ENCODE measurements at places on chromosomes 3 and 15.

GRCh38 chr15:32993285-32993684, 201.2 kb downstream of the FMN1 start:
- no peak for DNase-seq

DNA sequence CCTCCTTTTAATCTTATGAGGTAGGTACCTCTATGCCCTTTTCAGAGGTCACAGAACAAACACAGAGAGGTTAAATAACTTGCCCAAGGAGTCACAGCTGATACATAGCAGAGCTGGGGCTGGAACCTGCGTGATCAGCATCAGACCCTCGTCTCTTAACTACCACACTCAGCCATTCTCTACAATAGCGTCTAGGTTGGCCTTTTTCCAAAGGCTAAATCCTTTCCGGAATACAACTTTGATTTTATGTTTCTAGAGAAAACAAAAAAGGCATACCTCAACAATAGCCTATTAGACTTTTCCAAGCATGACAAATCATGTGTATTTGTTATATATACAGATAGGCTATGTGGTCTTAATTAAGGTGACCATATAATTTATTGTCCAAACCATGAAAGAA, 187.2 kb downstream of the RORA start:
- no peak for DNase-seq

DNA sequence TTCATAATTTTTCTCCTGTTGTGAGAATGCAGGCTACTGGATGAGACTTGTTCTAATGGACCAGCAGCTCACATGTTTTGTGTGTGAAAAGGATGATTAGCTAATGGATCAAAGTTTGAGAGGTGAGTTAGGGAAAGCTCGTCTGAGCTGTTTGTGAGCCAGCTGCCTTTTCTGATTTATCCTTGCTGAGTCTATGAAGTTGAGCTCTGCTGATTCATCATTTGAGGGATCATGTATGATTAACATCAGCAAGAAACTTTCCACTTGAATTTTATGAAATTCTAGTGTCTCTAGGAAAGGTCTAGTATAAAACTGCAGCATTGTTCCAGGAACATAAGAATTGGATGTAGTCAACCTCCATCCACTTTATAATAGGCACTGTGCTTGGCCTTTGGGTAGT, 698.7 kb downstream of the NTRK3 start:
- DNase-seq = peak; percentile 23

DNA sequence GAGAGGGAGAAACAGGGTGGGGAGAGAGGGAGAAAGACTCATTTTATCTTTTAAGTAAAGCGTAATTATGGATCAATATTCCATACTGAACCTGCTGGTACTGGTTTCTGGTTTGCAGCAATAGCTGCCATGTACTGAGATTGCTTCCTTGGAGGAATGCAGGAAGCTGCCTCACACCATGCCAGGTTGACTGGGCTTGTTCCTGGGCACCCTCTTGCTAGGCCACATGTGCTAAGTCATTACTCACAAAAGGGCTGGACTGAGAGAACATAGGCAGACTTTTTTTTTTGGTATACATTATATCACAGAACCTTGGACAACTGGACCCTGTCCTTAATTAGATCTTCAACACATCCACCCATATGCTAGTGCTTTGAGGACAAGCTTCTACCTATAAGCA, 193.4 kb downstream of the ZNF621 start:
- DNase-seq = no peak

GRCh38 chr15:73352082-73352481, 16.7 kb downstream of the HCN4 start:
- DNase-seq = no peak

DNA sequence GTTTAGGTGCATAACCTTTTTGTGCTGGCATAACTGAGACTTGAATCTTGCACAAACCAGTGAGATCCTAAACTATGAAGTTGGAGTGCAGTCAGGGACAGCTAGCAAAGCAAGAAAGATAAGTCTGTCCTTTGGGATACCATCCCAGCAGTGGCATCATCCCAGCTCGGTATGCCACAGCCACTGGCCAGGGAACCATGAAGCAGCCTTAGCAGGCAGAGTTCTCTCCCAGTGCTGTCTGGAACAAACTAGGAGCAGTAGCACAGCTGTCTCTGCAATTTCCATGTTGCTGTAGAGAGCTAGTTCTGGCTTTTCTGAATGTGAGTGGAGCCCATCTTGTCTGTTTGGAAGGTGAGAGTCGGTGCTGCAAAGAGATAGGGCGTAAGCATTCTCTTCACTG, 130.3 kb downstream of the DTWD1 start:
- no peak for DNase-seq

DNA sequence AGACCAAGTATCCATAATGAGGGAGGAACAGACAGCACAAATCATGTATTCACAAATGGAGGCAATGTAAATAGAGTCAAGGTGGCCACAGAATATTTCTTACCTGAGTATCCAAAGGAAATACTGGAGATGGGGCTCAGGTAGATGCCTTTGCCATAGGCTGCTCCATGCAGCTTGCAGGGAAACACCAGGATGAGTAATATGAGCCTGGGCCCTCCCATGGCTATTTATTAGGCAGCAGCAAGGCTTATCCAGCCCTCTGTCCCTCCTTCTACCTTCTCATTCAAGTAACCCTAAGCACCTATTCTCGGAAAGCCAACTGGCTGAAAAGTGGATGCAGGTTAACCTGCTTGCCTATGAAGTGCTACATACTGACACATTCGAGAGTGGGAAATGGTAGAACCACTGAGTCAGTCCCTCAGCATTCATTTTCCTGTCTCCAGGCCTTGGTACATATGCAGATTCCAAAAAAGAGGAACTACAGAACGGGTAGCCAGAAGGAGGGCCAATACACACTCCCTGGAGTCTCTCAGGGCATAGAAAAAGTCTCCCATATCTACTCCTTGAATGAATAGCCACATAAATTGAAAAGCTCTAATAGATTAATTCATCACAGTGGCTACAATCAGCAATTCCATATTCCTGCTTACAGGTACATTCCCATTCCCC, 18.3 kb upstream of the PKM start:
- no peak for DNase-seq

DNA sequence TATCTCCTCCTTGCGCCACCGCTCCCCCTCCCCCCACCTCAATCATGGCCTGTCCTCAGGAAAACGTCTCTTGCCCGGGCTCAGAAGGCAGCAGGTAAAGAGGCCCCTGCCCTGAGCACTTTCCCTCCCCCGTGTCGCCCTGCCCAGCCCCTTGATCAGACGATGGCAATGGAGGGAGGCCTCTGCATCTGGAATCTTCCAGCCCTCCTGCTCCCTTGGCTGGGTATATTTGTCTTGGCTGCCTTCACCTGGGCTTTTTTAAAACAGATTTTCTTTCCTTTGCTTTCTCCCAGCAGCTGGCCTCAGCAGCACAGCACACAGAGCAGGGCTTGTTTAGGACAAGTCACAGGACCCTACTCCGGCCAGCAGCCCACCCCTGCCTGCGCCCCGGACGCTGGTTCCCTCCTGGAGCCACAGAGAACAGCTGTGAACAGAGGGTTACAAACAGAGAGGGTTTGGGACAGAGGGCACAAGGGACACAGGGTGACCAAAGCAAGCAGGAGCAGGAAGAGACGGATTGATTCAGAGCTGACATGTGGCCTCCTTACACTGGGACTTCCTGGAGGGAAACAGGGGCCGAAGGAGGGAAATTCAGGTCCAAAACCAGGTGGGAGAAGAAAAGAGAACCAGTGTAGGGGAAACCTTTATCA, 78.7 kb downstream of the ISG20 start:
- DNase-seq = no peak

- DNase-seq = no peak
Observed at GRCh38 chr3:128280481-128281052, 127.3 kb downstream of the EEFSEC start.

DNA sequence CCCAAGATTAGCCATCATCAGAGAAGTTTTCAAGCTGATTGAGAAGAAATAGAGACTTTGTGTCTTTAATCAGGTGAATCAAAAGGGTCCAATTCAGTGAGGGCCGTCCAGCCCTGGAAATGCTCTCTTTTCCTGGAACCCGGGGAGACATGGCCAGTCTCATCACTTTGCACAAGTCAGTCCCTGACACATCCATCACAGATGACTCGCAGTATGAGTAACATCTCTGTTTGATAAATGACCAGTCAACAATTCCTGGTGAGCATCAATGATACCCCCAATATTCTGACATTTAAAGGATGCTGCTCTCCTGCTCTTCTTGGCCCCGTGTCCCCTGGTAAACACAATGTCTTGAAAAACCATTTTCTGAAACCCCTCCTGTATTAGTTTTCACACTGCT, 26.7 kb downstream of the C3orf20 start:
- no peak for DNase-seq

DNA sequence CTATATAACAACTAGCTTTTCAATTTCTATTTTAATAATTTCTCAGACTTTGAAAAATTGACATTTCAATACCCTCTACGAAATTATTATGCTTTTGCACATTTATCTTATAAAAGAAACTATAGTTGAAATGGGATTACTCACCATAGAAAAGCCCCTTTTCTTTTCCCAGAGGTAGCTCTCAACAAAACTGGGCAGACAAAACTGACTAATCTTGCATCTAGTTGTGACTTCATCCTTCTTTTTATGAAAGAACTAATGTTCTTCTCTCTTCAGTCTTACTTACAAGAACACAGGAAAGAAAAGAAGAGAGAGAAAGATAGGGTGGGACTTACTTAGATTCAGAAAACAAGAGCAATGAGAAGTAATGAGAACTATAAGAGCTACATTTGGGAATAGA, 61.0 kb downstream of the GPR160 start:
- no peak for DNase-seq

DNA sequence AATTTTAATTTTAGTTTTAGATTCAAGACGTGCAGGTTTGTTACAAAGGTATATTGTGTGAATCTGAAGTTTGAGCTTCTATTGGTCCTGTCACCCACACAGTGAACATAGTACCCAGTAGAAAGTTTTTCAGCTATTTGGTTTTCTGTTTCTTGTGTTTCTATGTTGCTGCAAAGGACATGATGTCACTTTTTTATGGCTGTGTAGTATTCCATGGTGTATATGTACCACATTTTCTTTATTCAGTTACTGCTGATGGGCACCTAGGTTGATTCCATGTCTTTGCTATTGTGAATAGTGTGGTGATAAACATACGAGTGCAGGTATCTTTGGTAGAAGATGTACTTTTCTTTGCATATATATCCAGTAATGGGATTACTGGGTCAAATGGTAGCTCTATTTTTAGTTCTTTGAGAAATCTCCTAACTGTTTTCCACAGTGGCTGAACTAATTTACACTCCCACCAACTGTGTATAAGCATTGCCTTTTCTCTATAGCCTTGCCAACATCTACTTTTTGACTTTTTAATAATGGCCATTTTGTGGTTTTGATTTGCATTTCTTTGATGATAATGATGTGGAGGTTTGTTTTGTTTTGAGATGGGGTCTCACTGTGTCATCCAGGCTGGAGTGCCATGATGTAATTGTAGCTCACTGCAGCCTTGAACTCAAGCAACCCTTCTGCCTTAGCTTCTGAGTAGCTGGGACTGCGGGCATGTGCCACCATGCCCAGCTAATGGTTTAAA, 43.9 kb downstream of the LIMD1 start:
- DNase-seq = no peak

DNA sequence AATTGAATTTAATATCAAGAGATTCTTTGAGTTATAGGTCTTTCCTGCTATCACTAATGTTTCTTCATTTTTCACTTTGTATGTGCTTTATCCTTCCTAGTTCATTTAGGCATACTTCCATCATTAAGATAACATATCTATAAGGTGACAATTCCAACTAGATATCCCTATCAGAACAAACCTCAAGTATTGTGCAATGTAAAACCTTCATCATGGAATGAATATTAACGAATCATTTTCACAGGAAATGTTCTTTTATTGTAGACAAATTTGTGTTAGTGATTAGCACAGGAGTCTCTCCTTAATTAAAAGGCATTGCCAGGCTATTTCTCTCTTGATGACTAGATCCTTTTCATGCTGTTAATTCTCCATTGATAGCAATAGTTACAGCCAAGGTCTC, 236.5 kb upstream of the MME start:
- DNase-seq = no peak

DNA sequence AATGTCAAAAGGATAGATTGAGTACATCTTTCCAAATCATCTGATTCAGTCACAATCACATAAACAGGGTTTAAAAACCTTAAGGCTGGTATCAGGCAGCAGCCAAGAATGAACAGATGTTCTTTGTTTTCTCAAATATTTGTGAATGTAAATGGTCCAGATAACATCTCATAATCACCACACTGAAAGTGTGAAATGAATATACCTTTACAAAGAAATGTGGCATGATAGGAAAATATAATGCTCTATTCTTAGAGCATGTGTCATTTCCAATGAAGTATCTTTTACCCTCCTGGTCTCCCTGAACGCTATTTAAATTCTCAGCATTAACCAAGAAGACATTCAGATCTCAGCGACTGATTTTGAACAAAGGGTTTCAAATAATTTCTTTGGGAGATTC, 8.8 kb upstream of the ACTC1 start:
- DNase-seq = no peak

DNA sequence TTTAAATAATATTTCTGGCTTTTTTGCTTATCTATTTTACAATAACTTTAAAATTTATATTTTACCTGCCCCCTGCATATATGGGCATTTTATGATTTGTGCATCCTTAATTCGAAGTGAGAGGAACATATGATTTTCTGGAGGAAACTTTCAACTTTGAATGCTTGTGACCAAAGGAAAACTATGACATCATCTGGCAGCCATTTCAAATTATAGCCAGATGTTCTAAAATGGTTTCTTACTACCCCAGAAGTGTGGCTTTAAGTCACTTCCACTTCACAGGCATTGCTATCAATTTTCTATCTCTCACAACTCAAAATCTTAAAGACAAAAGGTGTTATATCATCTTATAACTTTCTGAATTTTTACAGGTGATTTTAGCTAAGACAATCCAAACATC, 508.8 kb downstream of the RBMS3 start:
- DNase-seq = no peak

DNA sequence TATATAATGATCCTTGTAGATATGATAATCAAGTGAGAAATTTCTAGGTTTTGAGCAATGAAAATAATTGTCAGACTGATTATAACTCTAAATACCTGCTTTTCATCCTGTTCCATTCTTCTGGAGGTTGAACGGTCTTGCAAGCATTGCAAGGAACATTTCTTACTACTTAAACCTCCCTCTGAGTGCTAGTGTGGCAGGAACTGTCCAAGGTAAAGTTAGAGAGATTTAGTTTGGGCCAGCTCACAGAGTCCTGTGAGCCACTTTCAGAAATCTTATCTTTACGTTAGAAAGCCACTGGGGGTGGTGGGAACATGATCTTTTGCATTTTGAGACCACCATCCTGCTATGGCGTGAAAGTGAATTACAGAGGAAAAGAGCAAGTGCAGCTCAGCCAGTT, 121.1 kb upstream of the NPHP3 start:
- DNase-seq = no peak

Measured in NCI-H226 (cell line).